ENCODE measurements at places on chromosomes 12 and 14.

DNA sequence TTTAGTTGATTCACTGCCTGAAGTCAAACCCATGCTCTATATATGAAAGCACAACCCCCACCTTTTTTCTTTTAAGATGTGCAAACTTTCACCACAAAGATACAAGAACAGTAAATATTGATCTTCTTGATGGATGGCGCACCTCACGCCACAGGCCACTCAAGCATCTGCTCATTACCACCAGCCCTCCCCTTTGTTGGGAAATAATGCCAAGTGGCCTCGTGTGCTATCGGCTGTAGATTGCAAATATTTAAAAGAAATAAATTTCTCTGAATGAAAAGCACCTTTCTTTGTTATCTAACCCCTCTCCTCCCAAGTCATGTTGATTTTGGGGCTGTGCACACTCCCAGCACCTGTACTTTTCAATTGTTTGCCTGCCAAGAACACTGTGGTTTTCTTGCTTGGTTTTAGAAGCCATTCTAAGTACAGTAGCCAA lies 122.7 kb downstream of the C12orf42 start:
- DNase-seq: no peak

GRCh38 chr12:19971361-19972280 lies 396.7 kb upstream of the PDE3A start:
- DNase-seq: no peak

- no peak for DNase-seq
Observed at GRCh38 chr12:32714772-32715171, 35.7 kb downstream of the DNM1L start.

DNA sequence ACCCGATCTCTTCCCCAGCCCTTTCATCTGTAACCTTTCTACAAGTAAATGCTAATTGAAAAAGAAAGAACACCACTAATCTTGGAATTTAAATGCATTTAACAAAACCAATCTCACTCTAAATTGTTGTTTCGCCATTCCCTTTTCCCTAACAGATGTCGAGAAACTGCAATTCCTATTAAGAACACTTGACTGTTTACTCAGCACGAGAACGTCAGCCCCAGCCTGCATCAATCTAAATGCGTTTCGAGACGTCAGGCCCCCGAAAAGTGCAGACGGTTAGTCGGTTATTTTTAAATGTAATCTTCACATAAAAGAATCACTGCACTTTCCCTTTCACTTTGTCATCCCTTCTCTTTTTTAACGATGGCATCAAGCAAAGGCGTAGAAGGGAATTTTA lies 837.6 kb downstream of the VRK1 start:
- DNase-seq: no peak

DNA sequence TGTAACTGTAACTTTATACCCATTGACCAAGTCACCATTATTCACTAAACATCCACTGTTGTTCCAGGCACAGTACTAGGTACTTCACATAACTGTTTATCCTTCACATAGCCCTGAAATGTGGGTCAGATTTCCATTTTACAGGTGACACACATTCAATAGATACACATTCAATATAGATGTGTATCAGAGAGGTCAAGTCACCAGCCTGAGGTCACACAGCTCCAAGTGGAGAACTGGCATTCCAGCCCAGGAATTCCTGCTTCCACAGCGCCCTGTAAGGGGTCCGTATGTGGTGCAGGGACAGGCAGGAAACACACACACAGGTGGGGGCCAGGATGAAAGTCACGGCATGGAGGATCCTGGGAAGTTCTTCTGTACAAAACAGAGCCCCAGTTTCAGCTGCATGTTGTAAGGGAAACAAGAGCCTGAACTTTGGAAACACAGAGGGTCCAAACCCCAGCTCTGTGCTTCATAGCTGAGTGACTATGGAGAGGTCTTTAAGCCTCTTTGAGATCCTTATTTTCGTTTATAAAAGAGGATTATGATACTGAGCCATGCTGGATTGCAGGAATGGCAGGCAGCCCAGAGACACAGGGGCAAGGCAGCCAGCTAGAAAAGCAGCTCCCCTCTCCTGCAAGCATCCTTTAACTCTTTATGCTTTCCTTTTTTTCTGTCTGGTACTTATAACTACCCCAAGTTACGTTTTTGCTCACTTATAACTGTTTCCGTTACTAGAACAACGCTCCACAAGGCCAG lies 50.3 kb upstream of the DICER1 start:
- no peak for DNase-seq

GRCh38 chr12:53268630-53269562 lies 797 bp downstream of the ESPL1 start:
- no peak for DNase-seq

DNA sequence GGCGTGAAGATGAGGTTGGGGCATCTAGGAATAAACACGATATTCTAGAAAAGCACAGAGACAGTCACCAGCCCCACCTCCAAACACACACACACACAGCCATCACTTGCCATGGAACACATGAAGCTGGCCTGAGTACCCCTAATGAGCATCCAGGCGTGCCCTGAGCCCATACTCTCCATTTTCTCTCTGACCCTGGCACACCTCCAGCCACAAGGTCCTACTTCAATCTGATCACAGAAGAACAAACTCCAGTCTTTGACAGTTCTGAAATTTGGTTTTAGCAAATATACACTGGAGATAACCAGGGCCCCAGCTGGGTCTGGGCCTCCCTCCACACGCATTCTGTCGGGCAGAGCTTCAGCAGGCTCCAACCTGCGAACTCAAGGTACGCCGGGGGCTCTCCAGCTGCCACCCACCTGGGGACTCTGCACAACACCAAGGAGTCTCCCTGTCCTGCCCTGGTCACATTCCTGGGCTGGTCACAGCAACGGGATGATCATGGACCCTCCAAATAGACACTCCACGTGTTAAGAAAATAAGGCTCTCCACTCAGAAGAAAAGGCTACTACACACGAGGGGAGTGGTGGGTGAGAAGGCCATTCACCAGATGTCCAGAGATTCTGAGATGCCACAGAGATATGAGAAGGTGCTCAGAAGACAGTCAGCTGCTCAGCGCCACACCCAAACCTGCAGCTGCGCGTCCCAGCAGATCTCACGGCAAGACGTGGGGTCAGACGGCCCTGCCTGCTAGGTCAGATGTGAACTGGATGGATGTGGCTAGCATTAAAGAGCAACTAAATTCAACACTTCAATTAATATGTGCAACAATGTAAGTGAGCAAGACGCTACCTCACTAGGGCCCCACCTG lies 57.0 kb upstream of the PNMA1 start:
- DNase-seq: no peak

GRCh38 chr12:98387444-98387843 lies 127.9 kb upstream of the TMPO start:
- DNase-seq: no peak

DNA sequence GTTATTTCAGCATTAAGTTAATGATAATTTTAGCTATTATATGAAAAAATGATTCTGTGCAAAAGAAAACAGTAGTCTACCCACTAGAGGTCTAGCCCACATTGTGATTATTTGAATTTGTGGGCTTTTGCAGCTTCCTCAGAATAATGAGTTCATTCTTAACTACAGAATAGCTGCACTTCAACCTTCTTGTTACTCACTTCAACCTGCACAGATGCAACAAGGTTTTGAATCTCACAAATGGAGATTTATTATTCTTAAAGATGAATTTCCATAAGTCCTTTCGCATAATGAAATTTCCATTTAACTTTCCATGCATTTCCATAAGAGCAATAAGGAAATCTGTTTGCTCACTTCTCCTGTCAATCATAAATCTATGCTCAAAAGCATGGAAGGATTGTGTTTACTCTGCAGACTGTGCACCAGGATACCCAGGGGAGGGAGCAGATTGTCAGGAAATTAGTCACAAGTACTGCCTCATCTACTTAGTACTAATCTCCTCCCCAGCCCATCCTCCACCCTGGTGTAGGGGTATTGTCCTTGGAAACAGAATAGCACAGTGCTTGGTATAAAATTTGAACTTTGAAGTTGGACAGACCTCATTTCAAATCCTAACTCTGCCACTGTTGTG lies 24.1 kb downstream of the PTGER2 start:
- no peak for DNase-seq

DNA sequence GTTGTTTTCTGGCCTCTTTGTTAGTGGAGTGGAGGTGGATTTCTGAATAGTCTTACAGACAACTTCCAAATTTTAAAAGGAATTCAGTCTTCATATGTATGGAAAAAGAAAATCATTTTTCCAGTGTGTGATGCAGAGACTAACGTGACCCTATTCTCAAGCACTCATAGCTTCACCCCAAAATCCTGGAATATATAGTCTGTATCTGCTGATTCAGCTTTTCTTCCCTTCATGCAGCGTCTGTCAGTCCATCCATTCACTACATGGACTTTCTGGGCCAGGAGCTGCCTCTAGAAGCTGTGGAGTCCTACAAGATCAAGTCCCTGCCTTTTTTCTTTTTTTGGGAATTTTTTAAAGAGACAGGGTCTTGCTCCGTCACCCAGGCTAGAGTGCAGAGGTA lies 23.8 kb downstream of the KLC1 start:
- no peak for DNase-seq

DNA sequence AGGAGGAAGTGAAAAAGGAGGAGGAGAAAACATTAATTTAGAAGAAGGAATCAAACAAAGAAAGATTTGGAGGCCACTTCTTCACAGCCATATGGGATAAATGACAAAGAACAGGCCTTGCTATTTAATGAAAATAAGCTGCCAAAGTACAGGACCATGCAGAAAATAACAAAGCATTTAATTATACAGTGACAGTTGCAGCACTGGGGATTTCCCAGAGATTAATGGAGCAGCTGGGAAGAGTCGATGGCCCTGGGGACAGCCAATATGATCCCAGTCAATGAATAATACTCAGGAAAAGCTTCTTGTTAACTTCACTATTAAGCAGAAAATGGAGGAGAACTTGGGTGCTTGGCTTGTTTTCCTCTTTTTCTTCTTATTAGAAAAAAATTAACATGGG lies 34.6 kb downstream of the RERG start:
- no peak for DNase-seq

DNA sequence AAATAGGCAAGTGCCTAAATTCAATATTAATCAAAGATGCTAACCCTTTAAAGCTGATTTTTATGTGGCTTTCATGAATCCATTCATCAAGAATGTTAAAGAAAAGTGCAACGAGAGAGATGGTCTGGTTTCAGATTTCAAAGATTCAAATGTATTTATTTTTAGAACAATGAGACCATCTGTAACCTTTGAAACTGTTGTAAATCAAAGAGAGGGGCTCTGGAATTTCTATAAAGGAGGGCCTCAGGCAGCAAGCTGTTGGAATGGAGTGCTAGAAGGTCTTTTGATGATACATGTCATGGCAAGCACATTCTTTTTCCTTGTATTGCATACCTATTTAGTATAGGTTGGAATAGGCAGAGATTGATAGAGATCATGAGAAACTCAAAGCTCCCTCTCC lies 433.0 kb downstream of the LRIG3 start:
- DNase-seq: no peak

- DNase-seq: no peak
Observed at GRCh38 chr14:36702474-36702873, 40.8 kb downstream of the PAX9 start.

DNA sequence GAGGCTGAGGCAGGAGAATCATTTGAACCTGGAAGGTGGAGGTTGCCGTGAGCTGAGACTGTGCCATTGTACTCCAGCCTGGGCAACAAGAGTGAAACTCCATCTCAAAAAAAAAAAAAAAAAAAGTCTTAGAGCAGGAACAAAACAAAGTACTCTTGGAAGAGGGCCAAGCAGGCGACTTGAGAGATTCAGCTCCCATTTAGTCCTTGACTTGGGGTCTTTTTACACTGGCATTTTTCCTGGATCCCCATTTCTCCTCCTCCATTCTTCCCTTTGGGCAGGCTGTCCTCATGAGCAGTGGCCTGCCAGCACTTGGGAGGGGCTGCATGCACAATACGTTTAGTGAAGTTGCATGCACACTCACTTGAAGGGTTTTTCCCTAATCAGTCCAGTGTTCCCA lies 72.9 kb downstream of the C14orf132 start:
- DNase-seq: no peak

DNA sequence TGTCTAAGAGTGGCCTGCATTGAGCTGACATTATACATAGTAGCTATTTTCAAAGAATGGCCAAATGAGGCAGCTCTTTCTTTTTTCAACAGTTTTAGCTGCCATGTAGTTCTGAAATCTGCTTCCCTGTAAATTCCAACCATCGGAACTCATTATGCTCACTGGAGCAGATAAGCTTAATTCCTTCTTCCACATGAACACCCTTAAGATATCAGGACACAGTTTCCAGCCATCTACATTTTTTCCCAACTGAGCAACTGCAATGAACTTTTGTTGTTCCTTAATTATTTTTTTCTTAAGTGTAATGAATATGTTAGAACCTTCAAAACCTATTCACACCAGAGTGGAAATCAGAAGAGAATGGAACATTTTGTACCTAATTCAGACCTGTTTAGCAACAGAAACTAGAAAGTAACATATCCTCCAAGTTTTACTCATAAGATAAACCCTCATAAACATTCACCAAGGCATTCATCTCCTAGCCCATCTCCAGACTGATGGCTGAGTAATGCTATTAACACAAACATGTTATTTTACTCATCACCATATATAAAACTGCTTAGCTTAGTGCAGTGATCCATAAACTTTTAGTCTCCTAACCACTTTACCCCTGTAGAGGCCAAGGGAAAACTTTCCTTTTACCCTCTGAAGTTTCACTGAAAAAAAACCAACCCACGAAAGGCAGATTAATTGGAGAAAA lies 296.1 kb upstream of the SYT1 start:
- DNase-seq: no peak

DNA sequence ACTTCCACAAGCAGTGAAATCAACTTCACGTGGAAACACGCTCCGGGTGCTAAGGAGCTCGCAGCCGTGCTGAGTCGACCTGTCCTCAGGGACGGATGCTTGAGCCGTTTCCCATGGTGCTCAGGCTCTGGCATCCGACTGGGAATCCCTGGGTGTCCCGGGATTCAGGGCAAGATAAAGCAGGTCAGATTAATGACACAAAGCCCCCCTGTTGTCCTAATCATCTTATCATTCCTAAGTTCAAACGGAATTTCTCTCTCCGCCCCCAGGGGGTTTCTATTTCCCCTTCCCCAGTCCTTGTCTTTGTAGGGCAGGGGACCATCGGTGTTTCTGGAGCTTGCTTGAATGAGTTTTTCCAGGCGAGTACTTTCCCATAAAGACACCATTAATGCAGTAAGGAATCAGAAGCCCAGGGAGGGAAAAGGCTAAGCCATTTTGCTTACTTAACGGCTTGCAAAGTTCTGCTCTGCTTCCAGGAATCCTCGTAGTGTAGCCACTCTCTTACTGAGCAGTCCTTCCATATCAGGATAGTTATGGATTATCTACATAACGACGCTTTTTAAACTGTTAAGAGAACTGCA lies 116.5 kb downstream of the TMEM132C start:
- no peak for DNase-seq

DNA sequence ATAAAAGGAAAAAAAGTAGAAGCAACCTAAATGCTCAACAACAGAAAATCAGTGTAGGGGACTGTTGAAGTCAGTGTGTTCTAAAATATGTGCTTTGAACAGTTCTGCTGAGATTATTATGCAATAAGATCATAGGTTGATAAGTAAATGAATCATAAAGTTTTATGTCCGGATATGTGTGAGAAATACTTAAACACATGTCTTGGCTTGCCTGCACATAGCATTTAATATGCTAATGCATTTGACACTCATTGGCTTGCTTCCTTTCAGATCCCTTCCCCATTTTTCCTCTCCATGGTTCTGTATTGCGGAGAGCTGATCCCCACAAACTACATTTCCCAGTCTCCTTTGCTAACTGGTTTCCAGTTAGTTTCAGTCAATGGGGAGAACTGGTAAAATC lies 573.8 kb upstream of the TBX3 start:
- DNase-seq: no peak

- no peak for DNase-seq
Observed at GRCh38 chr12:42217656-42218055, 20.4 kb downstream of the YAF2 start.

- no peak for DNase-seq
Observed at GRCh38 chr14:67722293-67722692, 20.6 kb downstream of the RDH12 start.

- DNase-seq: no peak
Observed at GRCh38 chr14:71273366-71273765, 366.1 kb downstream of the PCNX1 start.
